ENCODE measurements at places on chromosomes 7 and 10. TPM values are rescaled to one million over a fixed set of nuclear protein-coding genes. Genes with fewer than 3 reads are reported as not detected.
A peak's percentile ranks its signal among the peaks of the same experiment; 100 is the strongest.

The ZNF32 gene
- total RNA-seq = 53.1 TPM

The ELMO1 gene
- total RNA-seq = 66.9 TPM

The SPDYE16 gene
- total RNA-seq = not detected

The NANOS1 gene
- total RNA-seq = 2.9 TPM

The MAP3K8 gene
- 45.9 TPM for total RNA-seq

The APBB1IP gene
- 30.1 TPM for total RNA-seq

The OR2A42 gene
- total RNA-seq = under 0.01 TPM

The ASAH2 gene
- 0.33 TPM for total RNA-seq

The ZNF365 gene
- total RNA-seq = 0.16 TPM

The ANAPC16 gene
- 155 TPM for total RNA-seq

- DNase-seq = no peak
- no peak overlapping the region for H3K4me3 ChIP-seq
- H3K36me3 ChIP-seq = no peaks in the 10 kb centered on the region
These were observed 91.9 kb downstream of the GPAM start for GRCh38 chr10:112091703-112092102.

GRCh38 chr7:121510302-121510701 is 114.2 kb upstream of the FAM3C start:
- H3K4me3 ChIP-seq = no peak overlapping the region
- H3K27ac ChIP-seq = no peak overlapping the region
- no peak for DNase-seq
- H3K36me3 ChIP-seq = no peaks in the 10 kb centered on the region
- no peaks in the 10 kb centered on the region for H3K27me3 ChIP-seq

- H3K36me3 ChIP-seq = no peaks in the 10 kb centered on the region
- H3K27ac ChIP-seq = no peak overlapping the region
- no peak overlapping the region for H3K4me3 ChIP-seq
- no peaks in the 10 kb centered on the region for H3K4me1 ChIP-seq
These were observed 1024.8 kb downstream of the LRMDA start for GRCh38 chr10:76456197-76456596.

DNA sequence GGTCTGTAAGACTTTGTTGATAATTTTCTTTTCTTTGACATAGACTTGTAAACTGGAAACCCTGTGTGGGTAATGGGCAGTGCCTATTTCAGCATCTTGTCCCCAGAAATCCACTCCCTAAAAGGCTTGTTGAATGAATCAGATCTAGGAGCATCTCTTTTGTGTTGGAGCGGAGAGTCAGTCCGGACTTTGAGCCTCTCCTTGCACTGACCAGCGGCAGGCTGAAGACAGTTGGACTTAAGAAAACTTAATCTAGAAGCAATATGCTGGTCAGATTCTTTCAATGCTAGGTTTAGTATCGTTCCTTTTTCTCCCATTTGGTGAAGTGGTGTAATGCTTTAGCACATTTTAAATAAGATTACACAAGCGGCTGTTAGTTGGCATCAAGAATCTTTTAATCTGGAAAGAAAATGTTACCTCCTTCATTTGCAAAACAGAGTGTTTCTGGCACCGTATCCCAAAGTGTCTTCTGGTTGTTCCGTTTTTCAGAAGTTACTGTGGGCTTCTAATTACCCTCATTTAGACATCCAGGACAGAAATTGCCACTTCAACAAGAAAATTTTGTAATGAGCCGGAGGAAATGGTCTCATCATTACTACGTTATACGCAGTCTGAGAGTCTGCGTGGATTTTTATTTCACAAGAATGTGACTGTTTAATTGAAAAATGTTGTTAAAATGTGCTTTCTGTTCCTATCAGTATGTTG is 74.7 kb downstream of the CUX1 start:
- H3K36me3 ChIP-seq = no peaks in the 10 kb centered on the region
- H3K4me1 ChIP-seq = no peaks in the 10 kb centered on the region
- no peaks in the 10 kb centered on the region for H3K27me3 ChIP-seq
- H3K4me3 ChIP-seq = no peak overlapping the region
- no peak overlapping the region for H3K27ac ChIP-seq

DNA sequence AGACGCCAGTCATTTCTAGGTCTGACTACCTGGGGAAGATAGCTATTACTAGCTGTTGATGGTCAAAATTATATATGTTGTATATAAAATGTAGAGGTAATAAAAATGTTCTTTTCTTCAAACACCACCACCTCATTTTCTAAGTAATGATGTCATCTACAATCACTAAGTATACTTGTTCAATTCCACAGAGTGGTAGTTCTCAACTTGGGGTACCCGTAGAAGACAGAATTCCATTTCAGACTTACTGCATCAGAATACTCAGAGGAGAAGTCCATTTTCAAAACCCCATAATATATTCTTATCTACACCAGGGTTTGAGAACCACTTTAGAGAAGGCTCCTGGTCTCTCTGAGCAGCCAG is 191.9 kb downstream of the PTN start:
- no peak overlapping the region for H3K27ac ChIP-seq
- no peaks in the 10 kb centered on the region for H3K36me3 ChIP-seq
- DNase-seq = no peak

GRCh38 chr7:131109011-131109758 is 218.5 kb upstream of the MKLN1 start:
- no peaks in the 10 kb centered on the region for H3K36me3 ChIP-seq
- peak overlapping the region; percentile 99 for H3K4me3 ChIP-seq
- H3K27ac ChIP-seq = peak overlapping the region; percentile 100
- no peaks in the 10 kb centered on the region for H3K4me1 ChIP-seq
- H3K27me3 ChIP-seq = no peaks in the 10 kb centered on the region
- no peak for DNase-seq

GRCh38 chr10:79243181-79244067 is 103.8 kb upstream of the PPIF start:
- peak overlapping the region; percentile 88 for H3K27ac ChIP-seq
- DNase-seq = no peak
- no peaks in the 10 kb centered on the region for H3K27me3 ChIP-seq
- no peaks in the 10 kb centered on the region for H3K36me3 ChIP-seq
- peaks cover 34% of the 10 kb centered on the region for H3K4me1 ChIP-seq

DNA sequence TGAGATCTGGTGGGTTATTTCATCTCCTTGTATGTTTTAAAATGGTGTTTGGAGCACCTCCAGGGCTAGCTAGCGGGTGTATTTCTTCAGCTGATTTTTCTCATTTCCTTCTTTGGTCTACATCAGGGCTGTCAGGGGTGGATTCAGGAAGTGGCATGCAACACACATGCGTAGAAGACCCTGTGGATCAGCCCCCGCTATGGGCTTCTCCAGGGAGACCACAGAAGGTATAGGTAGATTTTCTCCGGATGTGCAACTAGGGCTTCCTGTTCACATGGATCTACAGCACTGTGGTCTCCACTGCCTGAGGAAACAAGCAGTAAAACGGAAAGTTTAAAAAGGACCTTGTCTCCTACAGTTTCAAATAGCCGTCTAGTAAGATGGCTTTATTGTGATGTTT is 10.4 kb downstream of the NUB1 start:
- no peaks in the 10 kb centered on the region for H3K27me3 ChIP-seq
- no peaks in the 10 kb centered on the region for H3K4me1 ChIP-seq
- H3K4me3 ChIP-seq = no peak overlapping the region
- no peaks in the 10 kb centered on the region for H3K36me3 ChIP-seq

GRCh38 chr10:100468978-100469377 is 6.2 kb downstream of the WNT8B start:
- no peaks in the 10 kb centered on the region for H3K4me1 ChIP-seq
- no peak overlapping the region for H3K27ac ChIP-seq
- no peaks in the 10 kb centered on the region for H3K36me3 ChIP-seq
- no peak for DNase-seq

DNA sequence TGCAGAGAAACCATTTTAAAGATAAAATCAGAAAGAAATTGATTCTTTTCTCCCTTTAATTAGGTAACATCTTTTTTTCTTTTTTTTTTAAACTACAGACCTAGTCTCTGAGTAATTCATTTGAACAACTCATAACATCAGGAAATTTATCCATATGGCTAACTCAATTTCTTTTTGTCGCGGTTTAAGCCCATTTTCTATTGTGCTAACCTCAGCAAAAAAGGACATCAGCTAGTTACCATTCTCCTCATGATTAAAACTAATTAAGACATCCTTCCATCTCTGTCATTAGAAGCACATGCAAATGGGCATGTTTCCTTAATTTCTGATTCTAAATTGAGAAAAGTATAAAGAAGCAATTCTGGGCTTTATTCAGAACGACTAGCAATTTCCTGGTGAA is 57.8 kb downstream of the ANK3 start:
- H3K4me1 ChIP-seq = no peaks in the 10 kb centered on the region
- no peak for DNase-seq
- no peak overlapping the region for H3K4me3 ChIP-seq
- H3K27me3 ChIP-seq = no peaks in the 10 kb centered on the region
- no peak overlapping the region for H3K27ac ChIP-seq

- H3K36me3 ChIP-seq = no peaks in the 10 kb centered on the region
- DNase-seq = no peak
- H3K27me3 ChIP-seq = no peaks in the 10 kb centered on the region
- no peak overlapping the region for H3K4me3 ChIP-seq
These were observed 6.1 kb upstream of the ADGRA1 start for GRCh38 chr10:133081636-133082035.

DNA sequence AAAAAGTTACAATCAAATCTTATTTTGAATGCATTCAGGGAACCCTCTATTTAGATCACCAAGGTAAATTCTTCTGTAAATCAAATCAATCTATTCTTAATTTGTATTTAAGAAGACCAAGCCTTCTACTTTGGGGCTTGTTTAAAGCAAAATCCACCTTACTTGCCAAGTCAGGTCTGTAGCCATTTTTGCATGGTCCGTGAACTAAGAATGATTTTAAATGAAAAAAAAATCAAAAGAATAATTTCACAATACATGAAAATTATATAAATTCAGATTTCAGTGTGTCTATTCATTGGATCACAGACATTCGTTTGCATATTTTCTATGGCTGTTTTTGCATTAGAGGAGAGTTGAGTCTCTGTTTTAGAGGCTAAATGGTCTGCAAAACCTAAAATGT is 59.4 kb downstream of the SYPL1 start:
- no peaks in the 10 kb centered on the region for H3K27me3 ChIP-seq
- DNase-seq = no peak
- no peaks in the 10 kb centered on the region for H3K4me1 ChIP-seq
- H3K36me3 ChIP-seq = no peaks in the 10 kb centered on the region

DNA sequence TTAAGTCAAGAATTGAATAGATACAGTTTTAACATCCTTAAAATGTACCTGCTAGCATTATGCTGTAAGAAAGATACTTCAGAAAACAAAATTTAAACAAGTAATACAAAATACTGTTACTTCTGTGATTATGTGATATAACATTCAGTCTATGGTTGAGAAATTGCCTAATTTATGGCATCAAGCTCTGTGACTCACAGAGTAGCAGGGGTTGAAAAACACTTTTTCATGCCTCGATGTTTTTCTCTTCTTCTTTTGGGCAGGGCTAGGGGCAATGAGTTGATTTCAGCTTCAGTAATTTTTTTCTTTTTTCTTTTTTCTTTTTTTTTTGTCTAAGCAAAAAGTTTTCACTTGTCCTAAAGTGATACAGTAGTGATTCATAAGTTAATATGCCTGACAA is 209.2 kb downstream of the MBL2 start:
- no peaks in the 10 kb centered on the region for H3K27me3 ChIP-seq
- H3K4me1 ChIP-seq = no peaks in the 10 kb centered on the region
- H3K36me3 ChIP-seq = no peaks in the 10 kb centered on the region

DNA sequence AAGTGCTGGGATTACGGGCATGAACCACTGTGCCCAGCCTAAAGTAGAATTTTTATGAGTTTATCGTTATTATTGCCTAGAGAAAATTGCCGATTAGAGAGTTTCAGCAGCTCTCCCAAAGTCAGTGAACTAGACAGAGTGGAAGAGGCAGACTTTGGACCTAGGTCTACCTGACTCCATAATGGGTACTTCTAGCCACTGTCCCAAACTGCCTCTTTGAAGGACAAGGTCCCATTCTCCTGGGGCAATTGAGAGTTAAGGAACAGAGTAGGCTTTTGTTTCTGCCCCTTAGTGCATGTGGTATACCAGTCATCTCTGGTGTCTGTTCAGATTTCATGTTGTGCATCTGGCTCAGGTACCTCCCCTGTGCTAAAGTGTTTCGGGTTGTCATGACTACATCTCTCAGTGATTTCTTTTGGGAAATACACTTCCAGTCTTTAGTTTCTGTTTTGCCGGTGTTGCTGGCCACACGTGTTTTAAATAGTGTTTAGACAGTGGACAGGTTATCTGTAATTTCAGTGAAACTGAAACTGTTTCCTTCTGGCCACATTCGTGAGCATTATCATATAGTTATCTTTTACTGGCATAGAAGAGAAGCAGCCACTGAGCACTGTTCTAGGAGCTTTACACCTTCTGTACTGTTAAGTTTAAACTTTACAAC is 4.7 kb downstream of the TMEM236 start:
- no peaks in the 10 kb centered on the region for H3K4me1 ChIP-seq
- no peak overlapping the region for H3K4me3 ChIP-seq
- no peaks in the 10 kb centered on the region for H3K27me3 ChIP-seq
- no peaks in the 10 kb centered on the region for H3K36me3 ChIP-seq
- no peak for DNase-seq
- no peak overlapping the region for H3K27ac ChIP-seq

- no peaks in the 10 kb centered on the region for H3K36me3 ChIP-seq
- H3K4me3 ChIP-seq = no peak overlapping the region
- H3K27ac ChIP-seq = no peak overlapping the region
- H3K27me3 ChIP-seq = no peaks in the 10 kb centered on the region
- DNase-seq = no peak
These were observed 35.8 kb upstream of the PIP4K2A start for GRCh38 chr10:22750131-22750530.

DNA sequence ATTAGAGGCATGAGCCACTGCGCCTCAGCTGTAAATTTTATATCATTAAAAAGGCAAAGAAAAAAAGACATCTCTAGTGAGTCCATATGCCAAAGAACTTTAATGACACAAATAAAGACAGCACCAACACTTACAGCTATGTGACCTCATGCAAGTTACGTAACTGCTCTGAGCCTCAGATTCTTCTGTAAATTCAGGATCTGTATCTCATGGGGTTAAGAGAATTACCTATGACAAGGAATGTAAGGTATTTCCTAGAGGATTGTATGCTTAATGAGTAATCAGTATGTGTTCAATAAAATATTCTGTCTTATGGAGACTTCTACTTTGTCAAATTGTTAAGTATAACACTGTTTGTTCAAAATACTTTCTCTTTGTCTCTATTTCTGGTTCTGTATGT is 274.0 kb upstream of the GLI3 start:
- DNase-seq = no peak
- no peaks in the 10 kb centered on the region for H3K4me1 ChIP-seq
- H3K27ac ChIP-seq = no peak overlapping the region
- no peaks in the 10 kb centered on the region for H3K27me3 ChIP-seq
- H3K4me3 ChIP-seq = no peak overlapping the region

GRCh38 chr10:133088179-133088955 is 643 bp downstream of the ADGRA1 start:
- H3K4me3 ChIP-seq = peak overlapping the region; percentile 31
- DNase-seq = no peak
- peaks cover 95% of the 10 kb centered on the region for H3K27me3 ChIP-seq
- H3K4me1 ChIP-seq = no peaks in the 10 kb centered on the region
- no peaks in the 10 kb centered on the region for H3K36me3 ChIP-seq
- no peak overlapping the region for H3K27ac ChIP-seq

Measured in breast epithelium (tissue), 4 donors.